Spleen (tissue), 13 donors: ENCODE measurements at places on chromosomes 3 and 15. TPM values are rescaled to one million over a fixed set of nuclear protein-coding genes. Genes with fewer than 3 reads are reported as not detected.

Gene GP5
- 0.15 TPM for polyA plus RNA-seq

- H3K27ac ChIP-seq: peak overlapping the region; percentile 71
- peak overlapping the region; percentile 34 for H3K4me3 ChIP-seq
- H3K27me3 ChIP-seq: peaks cover 3% of the 10 kb centered on the region
- peaks cover 96% of the 10 kb centered on the region for H3K4me1 ChIP-seq
Observed at GRCh38 chr3:111542611-111543300, 759 bp downstream of the CD96 start.

GRCh38 chr3:101849714-101850245, 466 bp downstream of the NFKBIZ start:
- peak; percentile 95 for DNase-seq
- peaks cover 51% of the 10 kb centered on the region for H3K4me1 ChIP-seq
- peak overlapping the region; percentile 100 for H3K27ac ChIP-seq
- H3K27me3 ChIP-seq: no peaks in the 10 kb centered on the region
- peak overlapping the region; percentile 77 for H3K4me3 ChIP-seq

DNA sequence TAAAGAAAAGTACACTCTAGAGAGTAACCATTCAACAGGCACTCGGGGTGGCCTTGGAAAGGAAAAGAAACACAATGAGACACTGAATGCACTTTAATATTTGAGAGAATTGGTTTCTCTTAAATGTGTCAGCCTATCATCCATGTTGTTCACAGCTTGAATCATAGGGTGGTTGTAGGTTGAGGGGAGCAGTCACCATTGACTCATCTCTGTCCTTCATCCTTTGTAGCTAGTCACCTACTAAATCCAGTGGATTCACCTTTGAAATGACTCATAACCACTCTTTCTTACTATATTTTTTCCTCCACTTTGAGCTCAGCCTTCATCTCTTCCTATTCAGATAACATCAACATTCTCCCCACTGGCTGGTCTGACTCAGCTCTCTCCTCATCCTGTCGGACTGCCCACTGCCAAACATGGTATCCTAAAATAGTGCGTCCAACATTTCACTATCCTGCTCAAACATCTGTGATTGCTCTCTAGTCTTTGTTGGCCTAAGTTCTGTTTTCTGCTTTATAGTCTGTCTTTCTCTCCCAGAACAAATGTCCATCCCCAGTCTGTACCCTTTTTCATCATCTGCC, 182.7 kb upstream of the GADL1 start:
- peak overlapping the region; percentile 2 for H3K27ac ChIP-seq
- no peak overlapping the region for H3K4me3 ChIP-seq
- no peaks in the 10 kb centered on the region for H3K27me3 ChIP-seq
- H3K4me1 ChIP-seq: no peaks in the 10 kb centered on the region

GRCh38 chr15:93050648-93051047, 38.4 kb downstream of the RGMA start:
- H3K4me1 ChIP-seq: no peaks in the 10 kb centered on the region
- no peaks in the 10 kb centered on the region for H3K36me3 ChIP-seq
- H3K27me3 ChIP-seq: no peaks in the 10 kb centered on the region
- no peak overlapping the region for H3K27ac ChIP-seq
- H3K4me3 ChIP-seq: no peak overlapping the region

GRCh38 chr3:117837391-117837790, 1127.8 kb downstream of the TUSC7 start:
- no peaks in the 10 kb centered on the region for H3K4me1 ChIP-seq
- H3K36me3 ChIP-seq: no peaks in the 10 kb centered on the region
- DNase-seq: no peak
- H3K27ac ChIP-seq: no peak overlapping the region

DNA sequence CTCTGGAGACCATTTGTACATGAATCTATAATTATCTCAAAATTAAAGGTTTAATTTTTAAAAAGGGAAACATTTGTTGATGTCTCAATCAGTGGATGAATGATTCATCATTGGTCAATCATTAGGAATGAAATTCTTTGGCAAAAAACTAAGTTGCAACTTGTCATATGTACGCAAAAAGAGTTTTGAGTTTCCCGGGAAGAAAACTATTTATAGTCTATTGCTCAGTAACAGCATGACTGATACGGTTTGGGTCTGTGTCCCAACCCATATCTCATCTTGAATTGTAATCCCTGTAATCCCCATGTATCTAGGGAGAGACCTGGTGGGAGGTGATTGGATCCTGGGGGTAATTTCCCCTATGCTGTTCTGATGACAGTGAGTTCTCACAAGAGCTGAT, 765.8 kb upstream of the ROBO1 start:
- DNase-seq: no peak
- no peaks in the 10 kb centered on the region for H3K4me1 ChIP-seq
- no peaks in the 10 kb centered on the region for H3K27me3 ChIP-seq
- H3K36me3 ChIP-seq: no peaks in the 10 kb centered on the region
- no peak overlapping the region for H3K4me3 ChIP-seq

DNA sequence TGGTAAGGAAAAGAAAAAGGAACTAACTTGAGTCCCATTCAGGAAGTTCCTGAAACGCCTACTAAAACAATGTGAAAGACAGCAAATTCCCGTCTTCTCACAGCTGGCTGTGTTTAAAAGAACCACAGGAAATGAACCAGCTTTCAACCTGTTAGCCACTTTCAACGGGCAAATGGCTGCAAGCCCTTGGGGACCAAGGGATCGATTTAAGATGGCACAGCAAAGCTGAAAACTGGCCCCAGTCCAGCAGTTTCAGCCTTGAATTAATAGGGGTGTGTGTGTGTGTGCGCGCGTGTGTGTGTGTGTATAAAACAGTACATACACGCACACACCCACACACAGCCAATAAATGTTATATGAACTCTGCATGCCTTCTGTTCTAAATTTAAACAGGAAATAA, 168.7 kb upstream of the TMCO5A start:
- H3K4me1 ChIP-seq: peaks cover 13% of the 10 kb centered on the region
- H3K4me3 ChIP-seq: no peak overlapping the region
- no peak overlapping the region for H3K27ac ChIP-seq
- DNase-seq: no peak

- no peak overlapping the region for H3K4me3 ChIP-seq
- no peak overlapping the region for H3K27ac ChIP-seq
- peaks cover 5% of the 10 kb centered on the region for H3K4me1 ChIP-seq
- no peak for DNase-seq
- no peaks in the 10 kb centered on the region for H3K27me3 ChIP-seq
- no peaks in the 10 kb centered on the region for H3K36me3 ChIP-seq
Observed at GRCh38 chr3:64229903-64230302, 4.6 kb upstream of the PRICKLE2 start.
